ENCODE measurements at places on chromosomes 11 and 22.

GRCh38 chr11:62832336-62833234 lies at the start of gene TEX54:
Gene TEX54, minus strand, starts transcription at chr11:62832841.
- DNase-seq, result peak; percentile 14

GRCh38 chr22:32583074-32583682 lies 108.6 kb downstream of the FBXO7 start:
- no peak for DNase-seq

GRCh38 chr11:18191376-18191775 lies 18.7 kb downstream of the MRGPRX4 start:
- no peak for DNase-seq

GRCh38 chr11:58133309-58134076 lies 8.2 kb upstream of the OR9I1 start:
- DNase-seq, result no peak

DNA sequence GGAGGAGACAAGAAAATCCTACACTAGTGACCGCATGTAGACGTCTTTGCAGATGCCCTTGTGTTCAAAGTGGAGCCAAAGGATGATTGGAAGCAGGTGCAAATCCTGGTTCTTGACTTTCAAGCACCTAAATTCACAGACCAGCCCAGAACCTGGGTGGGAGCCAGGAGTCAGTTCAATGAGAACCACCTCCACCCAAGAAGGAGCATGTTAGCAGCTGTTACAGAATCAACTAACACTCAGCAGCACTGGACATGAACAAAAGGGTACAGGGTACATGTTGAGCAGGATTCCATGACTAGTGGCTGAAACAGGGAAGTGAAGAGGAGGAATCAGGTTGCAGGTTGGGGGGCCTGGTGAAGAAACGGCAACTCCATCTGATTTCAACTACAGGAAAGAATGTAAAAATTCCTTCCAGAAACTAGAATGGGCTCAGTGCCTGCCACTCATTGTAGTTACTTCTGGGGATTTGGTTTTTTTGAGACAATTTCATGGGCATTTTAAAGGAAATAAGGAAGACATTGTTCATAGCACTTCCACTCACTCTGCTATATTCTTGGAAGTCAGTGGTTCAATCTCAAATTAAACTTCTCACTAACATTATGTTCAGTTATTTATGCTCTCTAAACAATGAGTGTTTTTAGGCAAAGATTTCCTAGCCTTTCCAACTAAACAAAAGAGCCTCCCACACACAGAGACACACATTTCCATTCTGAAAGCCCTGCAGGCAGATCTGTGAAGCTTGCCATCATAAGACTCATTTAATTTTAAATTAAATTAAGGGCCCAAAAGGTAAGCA lies 173.3 kb downstream of the CADM1 start:
- DNase-seq, result no peak

DNA sequence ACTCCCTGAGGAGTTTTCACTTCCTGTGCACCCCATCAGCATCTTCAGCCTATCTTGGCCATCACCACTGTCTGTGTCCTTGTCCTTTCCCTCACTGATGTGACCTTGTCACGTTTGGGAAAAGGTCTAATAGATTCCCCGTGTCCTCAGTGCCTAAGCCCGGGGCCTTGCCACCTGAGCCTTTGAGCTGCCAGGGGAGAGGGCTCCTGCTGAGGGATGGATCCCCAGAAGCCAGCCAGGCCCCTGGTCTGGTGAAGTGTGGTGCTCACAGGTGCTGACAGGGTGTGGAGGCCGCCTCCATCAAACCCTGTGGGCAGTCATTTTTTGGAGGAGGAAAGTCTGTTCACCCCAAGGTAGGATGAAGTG lies 47.2 kb downstream of the GAB4 start:
- DNase-seq, result no peak

- DNase-seq, result no peak
Observed at GRCh38 chr22:40955571-40955970, 4.4 kb downstream of the RBX1 start.

- DNase-seq, result peak; percentile 46
Observed at GRCh38 chr11:120952461-120953434, 71.2 kb upstream of the TBCEL start.

DNA sequence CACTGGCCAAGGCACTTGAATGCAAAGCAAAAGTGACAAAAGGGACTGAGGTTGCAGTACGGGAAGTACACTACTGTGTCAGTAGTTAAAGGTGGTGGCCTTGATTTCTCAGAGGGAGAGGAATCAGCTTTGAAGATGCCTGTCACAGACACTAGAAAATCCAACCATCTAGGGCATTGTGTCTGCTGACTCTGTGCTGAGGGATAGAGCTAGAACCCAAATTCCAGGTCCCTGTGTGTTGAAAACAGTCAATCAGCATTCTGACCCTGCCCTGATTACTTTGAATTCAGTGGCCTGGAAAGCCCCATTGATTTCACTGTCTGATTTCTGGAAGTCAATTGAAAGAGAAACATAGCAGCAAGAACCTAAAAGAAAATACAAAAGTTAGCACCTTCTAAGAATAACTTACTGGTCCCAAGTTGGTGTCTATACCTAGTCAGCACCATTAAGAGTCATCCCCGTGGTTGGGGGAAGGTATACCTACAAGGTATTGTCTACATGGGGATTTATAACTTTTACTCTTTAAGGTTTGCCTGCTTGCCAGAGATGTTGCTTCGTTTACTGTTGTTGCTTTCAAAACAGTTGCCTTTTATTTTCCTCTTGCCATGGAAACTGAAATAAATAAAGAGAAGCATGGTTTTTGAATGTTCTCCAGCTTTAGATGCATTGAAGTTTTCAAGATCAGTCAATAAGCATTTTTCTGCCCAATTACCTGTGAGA lies 97.3 kb downstream of the PDHX start:
- DNase-seq, result no peak

GRCh38 chr11:64703048-64703447 lies 19.9 kb downstream of the NRXN2 start:
- no peak for DNase-seq

DNA sequence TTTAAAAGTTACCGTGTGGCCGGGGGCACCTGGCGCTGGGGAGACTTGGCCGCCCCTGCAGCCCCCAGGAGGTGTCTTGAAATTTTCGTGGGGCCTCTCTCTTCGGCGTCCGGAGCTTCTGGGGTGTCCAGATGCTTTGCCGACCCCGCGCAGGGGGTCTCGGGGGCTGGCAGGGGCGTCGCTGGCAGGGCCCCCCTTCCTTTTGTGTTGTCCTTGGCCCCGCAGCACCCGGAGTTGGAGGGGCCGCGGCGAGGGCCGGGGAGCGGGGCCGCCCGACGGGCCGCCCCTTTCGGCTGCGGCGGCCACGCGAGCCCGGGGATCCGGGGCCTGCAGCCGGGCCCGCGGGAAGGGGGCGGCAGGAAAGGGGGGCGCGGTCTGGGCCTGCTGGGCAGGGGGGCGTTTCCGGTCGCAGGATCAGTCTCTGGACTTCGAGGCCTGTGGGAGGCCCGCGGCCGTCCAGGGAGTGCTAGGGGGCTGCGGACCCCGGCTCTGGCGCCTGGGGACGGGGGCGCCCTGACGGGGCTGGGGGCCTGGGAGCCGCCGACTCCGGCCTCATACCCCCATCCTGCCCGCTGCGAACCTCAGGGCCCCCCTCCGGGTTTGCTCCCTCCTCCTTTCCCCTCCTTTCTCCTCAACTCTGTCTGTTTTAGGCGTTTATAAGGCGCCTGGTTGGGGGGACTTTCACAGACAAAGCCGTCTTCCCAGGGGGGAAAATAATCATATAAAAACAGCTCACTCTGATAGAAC lies 869 bp downstream of the ZC3H7B start:
- DNase-seq, result no peak

- DNase-seq, result peak; percentile 35
Observed at GRCh38 chr11:31397239-31397834, 27.7 kb downstream of the DNAJC24 start.

DNA sequence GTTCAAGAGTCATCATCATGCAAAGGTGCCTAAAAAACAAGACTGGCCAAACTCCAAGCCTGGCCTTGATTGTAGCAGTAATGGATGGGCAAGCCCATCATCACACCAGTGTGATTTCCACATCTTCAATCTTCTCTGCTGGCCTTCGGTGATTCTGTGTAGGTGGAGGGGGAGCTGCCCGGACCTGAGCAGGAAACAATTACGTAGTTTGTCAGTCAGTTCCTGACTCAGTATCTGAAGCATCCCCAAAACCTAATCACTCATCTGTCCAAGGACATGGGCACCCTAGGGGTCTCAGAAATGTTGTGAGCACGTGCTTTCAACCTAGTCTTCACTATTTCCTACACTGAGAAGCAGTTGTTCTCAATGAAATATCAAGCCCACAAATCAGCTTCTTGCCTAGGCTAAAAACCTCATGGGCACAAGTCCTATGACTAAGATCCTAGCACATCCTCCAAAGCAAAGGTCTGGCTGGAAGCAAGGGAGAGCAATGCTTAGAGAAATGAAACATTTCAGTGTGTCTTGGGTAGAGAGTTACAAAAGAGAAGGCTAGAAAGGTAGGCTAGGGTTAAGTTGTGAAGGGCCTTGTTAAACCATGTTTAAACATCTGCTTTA lies 24.6 kb downstream of the ATG16L2 start:
- DNase-seq, result no peak

- no peak for DNase-seq
Observed at GRCh38 chr22:31222736-31223135, 10.6 kb downstream of the LIMK2 start.

DNA sequence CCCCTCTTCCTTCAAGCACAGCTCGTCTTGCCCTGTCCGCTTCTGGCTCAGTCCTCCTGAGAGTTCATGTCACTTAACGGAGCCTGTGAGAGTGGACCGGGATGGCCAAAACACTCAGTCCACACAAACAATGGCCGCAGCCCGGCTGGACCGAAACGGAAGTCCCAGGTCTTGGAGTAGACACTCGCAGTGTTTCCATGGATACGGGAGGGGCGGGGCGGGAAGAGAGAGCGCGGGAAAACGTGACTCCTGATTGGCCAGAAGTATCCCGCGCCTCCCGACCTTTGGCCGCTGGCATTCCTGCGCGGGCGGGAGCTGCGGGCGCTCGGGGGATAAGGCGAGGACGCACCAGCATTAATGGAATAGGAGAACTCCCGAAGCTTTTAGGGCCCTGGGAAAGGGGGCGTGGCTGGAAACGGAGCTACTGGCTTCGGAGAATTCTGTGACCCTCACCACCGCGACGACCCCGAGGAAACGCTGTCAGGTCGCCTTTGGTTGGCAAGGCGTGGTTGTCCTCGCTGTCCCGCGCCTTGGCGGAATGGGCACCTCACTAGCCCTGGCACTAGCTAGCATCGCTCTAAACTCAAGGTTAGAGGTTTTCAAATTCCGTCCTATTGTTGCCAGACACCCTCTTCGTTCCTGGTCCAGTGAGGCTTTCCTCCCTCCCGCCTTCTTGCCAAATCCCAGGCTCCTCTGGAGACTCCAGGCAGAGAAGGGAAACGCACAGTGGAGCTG lies at the start of the genes NLRP14 and ZNF214:
TSS of gene NLRP14 (plus strand) at position 297 of the 735 bp plus-strand sequence. CDS start 18,108 bp downstream, outside the sequence.
TSS of gene ZNF214 (minus strand) at position 164 of the 735 bp plus-strand sequence. CDS start 17,511 bp downstream, outside the sequence.
- DNase-seq, result peak; percentile 80

DNA sequence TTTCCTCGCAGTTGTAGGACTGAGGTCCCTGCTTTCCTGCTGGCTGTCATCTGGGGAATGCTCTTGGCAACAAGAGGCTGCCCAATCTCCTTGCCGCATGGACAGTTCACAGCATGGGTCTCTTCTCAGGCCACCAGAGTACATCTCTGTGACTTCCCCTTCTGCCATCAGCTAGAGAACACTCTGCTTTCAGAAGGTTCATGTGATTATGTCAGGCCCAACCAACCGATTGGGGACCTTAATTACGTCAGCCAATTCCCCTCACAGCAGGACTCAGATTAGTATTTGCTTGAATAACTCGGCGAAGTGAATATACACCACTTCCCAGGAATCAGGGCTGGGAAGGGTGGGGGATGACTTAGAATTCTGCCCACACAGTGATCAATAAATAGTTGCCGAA lies 61.9 kb upstream of the CSNK2A3 start:
- no peak for DNase-seq

GRCh38 chr11:85946221-85946620 lies 91.0 kb downstream of the CCDC83 start:
- no peak for DNase-seq

DNA sequence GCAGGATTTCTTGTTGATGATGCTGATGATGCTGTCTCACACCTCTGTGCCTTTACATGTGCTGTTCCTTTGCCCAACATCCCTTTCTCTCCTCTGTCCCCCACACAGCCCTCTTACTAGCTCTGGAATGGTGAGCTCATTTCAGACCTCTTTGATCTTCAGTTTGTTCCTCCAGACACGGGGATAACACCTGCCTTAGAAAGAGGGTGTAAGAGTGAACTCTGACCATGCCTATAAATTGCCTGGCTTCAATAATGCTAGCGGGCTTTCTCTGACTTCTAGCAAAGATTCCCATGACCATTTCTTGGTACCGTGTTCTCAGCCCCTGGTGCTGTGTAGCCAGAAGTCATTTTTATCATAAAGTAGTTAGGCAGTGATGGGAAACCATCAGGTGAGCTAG lies 55.9 kb upstream of the DRD2 start:
- DNase-seq, result no peak

DNA sequence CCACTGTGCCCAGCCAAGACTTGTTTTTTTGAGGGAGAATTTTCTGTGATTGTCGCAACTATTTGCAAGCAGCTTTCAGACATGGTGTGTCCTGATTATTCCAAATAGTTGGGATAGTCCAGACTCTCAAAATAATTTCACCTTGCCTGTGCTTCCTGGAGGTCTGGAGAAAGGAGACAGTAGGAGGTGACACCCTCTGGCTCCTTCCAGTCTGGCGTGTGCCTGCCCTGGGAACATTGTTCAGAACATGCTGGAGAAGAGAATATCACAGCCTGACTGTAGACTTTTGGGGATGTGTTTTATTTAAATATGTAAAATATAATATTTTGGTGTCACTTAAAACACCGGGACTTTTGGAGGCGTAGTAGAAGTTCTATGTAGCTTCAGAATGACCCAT lies 14.9 kb downstream of the ZNRF3 start:
- DNase-seq, result no peak

GRCh38 chr22:23313791-23314567 lies 133.7 kb downstream of the BCR start:
- no peak for DNase-seq

DNA sequence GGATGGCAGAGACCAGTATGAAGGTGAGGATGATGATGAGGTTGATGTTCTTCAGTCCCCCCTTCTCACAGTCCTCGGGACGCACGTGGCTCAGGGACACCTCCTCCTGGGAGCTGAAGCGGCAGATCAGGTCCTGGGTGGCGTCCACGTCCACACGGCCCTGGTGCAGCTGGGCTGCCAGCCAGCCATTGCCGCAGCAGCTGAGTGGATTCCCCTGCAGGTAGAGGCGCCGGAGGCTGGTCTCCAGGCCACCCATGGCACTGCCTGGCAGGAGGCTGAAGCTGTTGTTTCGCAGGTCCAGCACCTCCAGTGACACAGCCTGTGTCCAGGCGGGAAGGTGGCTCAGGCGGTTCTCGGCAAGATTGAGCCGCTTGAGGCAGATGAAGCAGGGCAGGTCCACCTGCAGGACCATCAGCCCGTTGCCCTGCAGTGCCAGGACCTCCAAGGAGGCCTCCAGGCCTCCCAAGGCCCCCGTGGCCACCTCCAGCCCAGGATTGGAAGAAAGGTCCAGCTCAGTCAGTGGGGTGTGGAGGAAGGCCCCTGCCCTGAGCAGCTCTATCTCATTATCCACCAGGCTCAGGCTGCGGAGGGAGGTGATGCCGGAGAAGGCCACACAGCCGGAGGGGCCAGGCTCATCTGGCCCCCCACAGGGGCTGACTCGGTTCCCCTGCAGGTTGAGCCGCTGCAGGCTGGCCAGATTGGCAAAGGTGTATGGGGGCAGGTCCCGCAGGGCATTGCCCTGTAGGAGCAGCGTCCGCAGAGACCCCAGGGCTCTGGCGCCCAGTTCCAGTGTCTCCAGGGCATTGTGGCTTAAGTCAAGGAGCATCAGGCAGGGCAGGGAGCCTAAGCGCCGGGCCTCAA lies 10.6 kb downstream of the LRRC32 start:
- DNase-seq, result no peak
